ENCODE measurements at places on chromosomes 7 and 10.

DNA sequence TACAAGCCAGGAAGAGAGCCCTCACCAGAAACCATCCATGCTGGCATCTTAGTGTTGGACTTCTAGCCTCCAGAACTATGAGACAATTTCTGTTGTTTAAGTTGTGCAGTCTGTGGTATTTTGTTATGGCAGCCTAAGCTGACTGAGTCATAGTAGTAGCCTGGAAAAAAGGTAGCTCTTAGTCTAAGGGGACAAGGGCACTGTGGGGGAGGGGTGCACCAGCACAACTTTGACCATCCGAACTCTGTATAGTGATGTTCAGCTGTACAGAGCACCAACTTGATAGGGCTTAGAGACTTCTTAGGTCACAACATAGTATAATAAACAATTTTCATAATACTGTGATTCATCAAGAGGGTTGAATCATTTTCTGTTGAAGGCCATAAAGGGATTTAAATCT lies 14.3 kb downstream of the EIF4EBP2 start:
- DNase-seq: no peak

GRCh38 chr10:75021379-75022249 lies 89.8 kb upstream of the SAMD8 start:
- no peak for DNase-seq

DNA sequence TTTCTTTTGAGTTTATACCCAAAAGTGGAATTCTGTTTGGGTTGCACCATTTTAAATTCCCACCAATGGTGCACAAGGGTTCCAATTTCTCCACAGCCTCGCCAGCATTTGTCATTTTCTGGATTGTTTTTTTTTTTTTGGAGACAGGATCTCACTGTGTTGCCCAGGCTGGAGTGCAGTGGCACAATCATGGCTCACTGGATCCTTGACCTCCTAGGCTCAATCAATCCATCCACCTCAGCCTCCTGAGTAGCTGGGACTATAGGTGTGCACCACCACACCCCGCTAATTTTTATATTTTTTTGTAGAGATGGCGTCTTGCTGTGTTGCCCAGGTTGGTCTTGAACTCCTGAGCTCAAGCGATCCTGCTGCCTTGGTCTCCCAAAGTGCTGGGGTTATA lies 46.6 kb downstream of the CUX1 start:
- no peak for DNase-seq

- DNase-seq: no peak
These were observed 52.0 kb downstream of the MMRN2 start for GRCh38 chr10:86905429-86905828.

Data from renal cortex interstitium (tissue), 15 donors.